ENCODE measurements at places on chromosomes 7 and 10. TPM values are rescaled to one million over a fixed set of nuclear protein-coding genes. Genes with fewer than 3 reads are reported as not detected.

- peak overlapping the region; percentile 93 for H3K4me3 ChIP-seq
- no peaks in the 10 kb centered on the region for H3K27me3 ChIP-seq
- no peaks in the 10 kb centered on the region for H3K36me3 ChIP-seq
- peak overlapping the region; percentile 86 for H3K27ac ChIP-seq
- no peak for DNase-seq
Observed at GRCh38 chr7:27661811-27662489, 733 bp downstream of the HIBADH start.

The LEP gene
- not detected for total RNA-seq

- DNase-seq = no peak
- H3K36me3 ChIP-seq = no peaks in the 10 kb centered on the region
- H3K4me3 ChIP-seq = no peak overlapping the region
- H3K27ac ChIP-seq = no peak overlapping the region
Observed at GRCh38 chr10:30762620-30763019, 133.1 kb upstream of the LYZL2 start.

The LRRC4 gene
- 19.8 TPM for total RNA-seq

DNA sequence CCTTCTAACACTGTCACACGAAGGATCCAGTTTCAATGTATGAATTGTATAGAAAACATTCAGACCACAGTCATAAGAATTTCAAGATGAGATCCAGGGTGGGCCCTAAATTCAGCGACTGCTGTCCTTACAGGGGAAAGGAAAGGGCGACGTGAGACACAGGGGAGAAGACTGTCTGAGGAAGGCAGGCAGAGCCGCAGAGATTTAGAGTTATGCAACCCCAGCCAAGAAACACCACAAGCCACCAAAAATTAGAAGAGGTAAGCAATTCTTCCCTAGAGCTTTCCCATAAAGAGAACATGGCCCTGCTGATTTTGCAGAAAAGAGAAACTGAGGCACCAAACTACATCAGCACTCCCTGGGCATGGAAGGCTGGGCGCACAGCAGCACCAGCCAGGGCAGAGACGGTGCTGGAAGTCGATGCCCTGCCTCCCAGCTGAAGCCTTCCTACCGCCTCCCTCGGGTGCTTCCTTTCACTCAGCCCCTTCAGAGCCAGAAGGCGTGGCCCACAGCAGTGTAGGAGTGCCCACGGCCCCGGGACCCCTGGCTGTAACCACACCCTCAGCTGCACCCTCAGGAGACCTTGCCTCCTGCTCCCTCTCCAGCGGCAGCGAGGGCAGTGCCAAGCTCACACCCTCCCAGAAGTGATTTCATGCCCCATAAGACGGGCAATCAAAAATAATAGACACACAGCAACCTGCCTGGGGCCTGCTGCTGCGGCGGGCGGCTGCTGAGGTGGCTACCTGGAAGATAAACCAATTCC is 81.0 kb upstream of the LRRC4 start:
- peaks cover 6% of the 10 kb centered on the region for H3K27me3 ChIP-seq
- no peak for DNase-seq
- no peak overlapping the region for H3K27ac ChIP-seq
- no peaks in the 10 kb centered on the region for H3K4me1 ChIP-seq
- no peak overlapping the region for H3K4me3 ChIP-seq

DNA sequence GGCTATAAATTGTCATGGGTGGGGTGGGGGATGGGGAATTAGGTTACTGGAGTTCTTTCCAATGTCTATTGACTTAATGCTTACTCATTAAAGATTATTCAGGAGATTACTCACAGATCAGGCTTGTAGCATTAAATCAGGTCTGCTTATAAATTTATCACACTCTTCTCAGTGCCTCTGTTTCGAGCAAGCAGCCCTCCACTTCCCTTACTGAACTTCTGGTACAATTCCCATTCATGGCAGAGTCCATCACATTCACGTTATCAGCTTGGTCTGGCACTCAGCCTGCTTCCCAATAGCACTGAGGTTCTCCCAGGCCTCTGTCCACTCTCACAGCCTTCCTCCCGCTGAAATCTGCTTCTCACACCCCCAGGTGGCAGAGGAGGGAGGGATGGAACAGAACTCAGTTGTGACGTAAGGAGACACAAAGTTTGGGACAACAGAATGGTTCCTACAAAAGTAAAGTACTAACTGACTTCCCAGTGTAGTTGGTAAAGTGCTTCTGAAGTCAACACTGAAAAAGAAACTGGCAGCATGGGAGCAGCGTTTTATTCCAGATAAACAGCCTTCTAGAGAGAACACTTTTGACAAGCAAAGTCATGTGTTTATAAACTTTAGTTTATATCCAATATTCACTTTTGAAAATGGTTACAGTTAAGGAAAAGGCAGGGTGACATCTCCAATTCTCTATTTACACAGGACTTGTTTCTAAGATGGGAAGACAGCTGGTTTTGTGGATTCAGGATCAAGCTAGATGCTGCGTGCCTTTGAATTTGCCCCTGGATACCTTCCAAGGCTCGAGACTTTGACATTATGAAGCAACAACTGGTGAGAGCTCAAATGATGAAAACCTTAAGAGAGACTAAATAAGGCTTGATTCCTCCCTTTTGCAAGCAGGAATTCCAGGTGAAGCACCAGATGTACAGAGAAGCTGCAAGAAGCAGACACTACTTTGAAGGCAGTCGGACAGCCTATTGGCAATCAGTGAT is 81.4 kb downstream of the ATXN7L1 start:
- H3K27me3 ChIP-seq = no peaks in the 10 kb centered on the region
- no peak overlapping the region for H3K4me3 ChIP-seq
- DNase-seq = no peak
- peaks cover 13% of the 10 kb centered on the region for H3K4me1 ChIP-seq
- H3K27ac ChIP-seq = no peak overlapping the region

The SORCS1 gene
- 15.2 TPM for total RNA-seq

Data from neural progenitor cell (in vitro differentiated cells).